ENCODE measurements at places on chromosomes 3 and 15. TPM values are rescaled to one million over a fixed set of nuclear protein-coding genes. Genes with fewer than 3 reads are reported as not detected.

HRG gene
- not detected for total RNA-seq

DHFR2 gene
- total RNA-seq = 7.4 TPM

LMOD3 gene
- not detected for total RNA-seq

ALG3 gene
- 40.9 TPM for total RNA-seq
